Brain (organoid and tissue), 16 donors: ENCODE measurements at places on chromosomes 1 and 21. TPM values are rescaled to one million over a fixed set of nuclear protein-coding genes. Genes with fewer than 3 reads are reported as not detected.

GPR25 gene
- polyA plus RNA-seq = not detected

GPR52 gene
- not detected for polyA plus RNA-seq

TNNT2 gene
- polyA plus RNA-seq = 11.5 TPM

HENMT1 gene
- 16.3 TPM for polyA plus RNA-seq

ST6GALNAC3 gene
- polyA plus RNA-seq = 3.5 TPM

SIM2 gene
- polyA plus RNA-seq = 0.34 TPM

GPR3 gene
- 2.7 TPM for polyA plus RNA-seq

SH2D1B gene
- polyA plus RNA-seq = 0.12 TPM

OR10X1 gene
- polyA plus RNA-seq = not detected

WARS2 gene
- polyA plus RNA-seq = 6.1 TPM

TMEM81 gene
- 5.9 TPM for polyA plus RNA-seq

FAM72B gene
- 12.5 TPM for polyA plus RNA-seq

PADI1 gene
- not detected for polyA plus RNA-seq

CYP4A11 gene
- polyA plus RNA-seq = 0.15 TPM

NBPF6 gene
- not detected for polyA plus RNA-seq

MFSD2A gene
- 20.9 TPM for polyA plus RNA-seq

HPCAL4 gene
- polyA plus RNA-seq = 20.0 TPM

CLDN19 gene
- polyA plus RNA-seq = not detected

HLX gene
- 1.8 TPM for polyA plus RNA-seq

PDPN gene
- polyA plus RNA-seq = 14.9 TPM

CRP gene
- not detected for polyA plus RNA-seq

GUCA2B gene
- not detected for polyA plus RNA-seq

FLG2 gene
- not detected for polyA plus RNA-seq

KIF17 gene
- polyA plus RNA-seq = 12.0 TPM

SYCP1 gene
- polyA plus RNA-seq = not detected

INTS7 gene
- polyA plus RNA-seq = 34.2 TPM
